ENCODE measurements at places on chromosomes 7 and 10.

GRCh38 chr10:97006364-97006763 lies 174.3 kb downstream of the LCOR start:
- DNase-seq: no peak

DNA sequence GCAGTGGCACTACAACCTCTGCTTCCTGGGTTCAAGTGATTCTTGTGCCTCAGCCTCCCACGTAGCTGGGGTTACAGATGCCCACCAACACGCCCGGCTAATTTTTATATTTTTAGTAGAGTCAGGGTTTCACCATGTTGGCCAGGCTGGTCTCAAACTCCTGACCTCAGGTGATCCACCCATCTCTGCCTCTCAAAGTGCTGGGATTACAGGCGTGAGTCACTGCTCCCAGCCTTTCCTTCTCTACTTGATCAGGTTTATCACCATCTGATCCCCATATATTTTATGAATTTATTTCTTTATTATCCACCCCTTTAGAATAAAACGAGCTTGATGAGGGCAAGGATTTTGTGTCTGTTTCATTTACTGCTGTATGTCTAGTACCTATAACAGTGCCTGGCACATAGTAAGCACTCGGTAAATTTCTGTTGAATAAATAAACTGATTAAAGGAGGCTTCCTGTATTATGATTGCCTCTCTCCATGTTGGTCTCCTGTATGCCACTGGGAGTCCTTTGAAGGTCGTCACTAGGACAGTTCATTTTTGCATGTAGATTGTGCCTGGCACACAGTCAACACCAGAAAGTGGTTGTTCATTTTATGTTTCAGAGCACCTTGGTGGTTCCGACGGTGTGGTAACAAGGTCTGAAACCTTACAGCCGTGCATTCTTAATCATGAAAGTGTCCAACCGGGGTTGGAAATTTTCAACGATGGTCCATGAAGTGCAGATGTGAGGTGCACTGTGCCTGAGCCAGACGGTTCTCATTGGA lies 9.6 kb upstream of the EIF3A start:
- no peak for DNase-seq

DNA sequence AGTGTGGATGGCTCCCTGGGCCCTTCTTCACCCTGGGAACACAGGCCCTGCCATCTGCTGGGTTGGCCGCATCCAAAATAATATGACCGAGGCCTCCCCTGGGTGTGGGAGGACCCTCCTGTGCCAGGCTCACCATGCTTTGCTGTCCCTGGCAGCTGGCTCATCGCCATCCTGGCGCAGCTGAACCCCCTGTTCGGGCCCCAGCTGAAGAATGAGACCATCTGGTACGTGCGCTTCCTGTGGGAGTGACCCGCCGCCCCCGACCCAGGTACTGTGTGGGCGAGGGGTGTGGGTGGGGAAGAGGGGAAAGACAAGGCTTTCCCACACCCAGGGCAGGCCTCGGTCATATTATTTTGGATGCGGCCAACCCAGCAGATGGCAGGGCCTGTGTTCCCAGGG lies 4.8 kb downstream of the ATP6V0E2 start:
- DNase-seq: no peak

- DNase-seq: no peak
Observed at GRCh38 chr10:71864911-71865361, 13.9 kb upstream of the PSAP start.

DNA sequence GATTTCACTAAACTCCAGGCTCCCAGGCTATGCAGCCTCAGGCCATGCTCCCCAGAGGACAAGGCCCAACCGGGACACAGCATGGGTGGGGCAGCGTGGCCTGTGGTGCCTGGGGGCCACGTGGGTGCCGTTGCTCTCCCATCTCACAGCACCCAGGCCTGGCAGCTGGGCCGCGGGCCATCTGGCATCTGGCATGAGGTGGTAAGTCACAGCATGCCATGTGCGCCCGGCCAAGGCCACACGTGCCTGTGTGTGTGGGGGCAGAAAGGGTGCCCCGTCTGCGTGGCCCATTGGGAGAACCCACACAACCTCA lies 204.1 kb downstream of the EBF3 start:
- DNase-seq: no peak

- DNase-seq: no peak
Observed at GRCh38 chr10:11602919-11603523, 8.4 kb downstream of the USP6NL start.

DNA sequence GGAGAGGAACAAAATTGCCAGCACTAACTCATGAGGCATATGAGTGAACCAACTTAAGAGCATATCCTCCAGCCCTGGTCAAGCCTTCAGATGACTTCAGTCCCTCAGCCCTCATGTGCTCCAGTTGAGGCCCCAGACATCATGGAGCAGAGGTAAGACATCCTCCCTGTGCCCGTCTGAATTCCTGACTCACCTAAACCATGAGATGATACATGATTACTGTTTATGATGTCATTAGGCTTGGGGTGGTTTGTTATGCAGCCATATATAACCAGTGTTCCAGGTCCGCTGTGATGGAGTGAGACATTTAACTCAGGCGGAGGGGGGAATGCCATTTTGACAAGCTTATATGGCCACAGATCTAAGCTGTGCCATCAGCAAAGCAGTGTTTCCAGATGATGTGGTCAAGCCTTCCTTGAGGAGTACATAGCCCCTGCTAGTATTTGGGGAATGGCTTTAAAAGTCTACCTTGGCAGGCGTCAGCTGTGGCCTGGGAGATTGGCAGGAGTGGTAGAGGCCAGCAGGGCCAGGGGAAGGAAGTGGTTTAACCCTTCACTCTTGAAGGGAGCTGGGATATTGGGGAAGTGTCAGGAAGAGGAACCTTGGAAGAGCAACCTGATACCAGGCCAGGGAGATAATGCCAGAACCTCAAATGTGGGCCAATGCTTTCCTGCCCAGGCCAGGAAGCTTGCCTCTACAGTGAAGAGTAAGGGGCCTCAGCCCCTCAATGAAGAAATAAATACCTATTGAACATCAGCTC lies 343.0 kb upstream of the PODXL start:
- DNase-seq: no peak

DNA sequence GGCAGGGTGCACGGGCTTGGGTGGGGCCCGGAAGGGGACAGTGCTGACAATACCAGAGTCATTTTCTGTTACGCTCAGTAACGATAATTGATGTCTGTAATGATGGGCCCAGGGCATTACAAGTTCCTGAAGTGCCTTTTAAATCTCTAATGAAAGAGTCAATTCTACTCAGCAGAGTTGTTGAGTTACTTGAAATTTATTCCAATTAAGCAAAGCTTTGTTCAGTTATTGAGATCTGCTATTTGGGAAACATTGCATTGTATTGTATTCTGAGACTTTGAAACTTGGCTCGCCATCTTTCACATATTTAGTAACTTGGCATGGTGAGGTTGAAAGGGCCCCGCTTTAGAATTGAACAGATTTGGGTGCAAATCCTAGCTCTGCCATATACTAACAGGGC lies 34.7 kb downstream of the MINDY4 start:
- DNase-seq: no peak

DNA sequence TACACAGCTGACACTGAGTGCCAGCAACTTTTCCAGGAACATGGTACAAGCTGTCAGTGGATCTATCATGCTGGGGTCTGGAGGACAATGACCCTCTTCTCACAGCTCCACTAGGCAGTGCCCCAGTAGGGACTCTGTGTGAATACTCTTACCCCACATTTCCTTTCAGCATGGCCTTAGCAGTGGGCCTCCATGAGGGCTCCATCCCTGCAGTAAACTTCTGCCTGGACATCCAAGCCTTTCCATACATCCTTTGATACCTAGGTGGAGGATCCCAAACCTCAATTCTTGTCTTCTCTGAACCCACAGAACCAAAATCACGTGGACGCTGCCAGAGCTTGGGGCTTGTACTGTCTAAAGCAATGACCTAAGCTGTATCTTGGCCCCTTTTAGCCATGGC lies 116.8 kb downstream of the IQUB start:
- DNase-seq: no peak

DNA sequence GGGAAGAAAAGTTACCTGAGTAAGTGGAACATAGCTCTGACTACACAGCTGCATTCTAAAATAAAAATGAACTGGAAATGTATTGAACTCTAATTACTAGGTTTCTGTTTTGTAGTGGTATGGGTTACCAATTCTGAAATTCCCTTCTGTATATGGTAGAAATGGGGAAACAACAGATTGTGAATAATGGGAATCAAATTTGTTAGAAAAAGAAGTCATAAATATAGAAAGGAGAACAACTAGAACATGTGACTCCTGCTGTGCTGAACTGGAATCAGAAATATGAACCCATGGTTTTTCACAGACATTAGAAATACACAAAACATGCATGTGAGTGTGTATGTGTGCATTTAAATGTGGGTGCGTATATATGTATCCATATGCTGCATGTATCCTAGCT lies 27.0 kb downstream of the MCMBP start:
- no peak for DNase-seq

DNA sequence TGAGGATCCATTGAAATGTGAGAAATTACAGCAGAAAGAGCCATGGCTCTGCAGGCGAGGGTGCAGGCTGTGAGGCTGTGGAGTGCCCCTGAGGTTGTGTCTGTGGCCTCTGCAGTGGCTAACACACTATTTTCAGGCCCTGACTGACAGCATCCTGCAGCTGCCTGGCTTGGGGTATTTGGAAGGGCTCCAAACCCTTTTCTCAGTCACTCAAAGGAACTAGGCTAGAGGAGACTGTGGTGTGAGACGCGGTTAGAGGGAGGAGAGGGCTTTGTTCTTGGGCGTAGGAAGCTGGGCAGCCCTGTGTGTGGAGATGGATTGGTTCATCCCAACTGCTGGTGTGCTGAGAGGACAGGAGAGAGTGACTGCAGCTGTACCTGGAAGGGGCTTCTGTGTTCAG lies 134.9 kb downstream of the RAMP3 start:
- no peak for DNase-seq

- DNase-seq: no peak
Observed at GRCh38 chr7:136036336-136036735, 59.2 kb upstream of the MTPN start.

GRCh38 chr10:12614177-12614995 lies 265.0 kb downstream of the CAMK1D start:
- no peak for DNase-seq

DNA sequence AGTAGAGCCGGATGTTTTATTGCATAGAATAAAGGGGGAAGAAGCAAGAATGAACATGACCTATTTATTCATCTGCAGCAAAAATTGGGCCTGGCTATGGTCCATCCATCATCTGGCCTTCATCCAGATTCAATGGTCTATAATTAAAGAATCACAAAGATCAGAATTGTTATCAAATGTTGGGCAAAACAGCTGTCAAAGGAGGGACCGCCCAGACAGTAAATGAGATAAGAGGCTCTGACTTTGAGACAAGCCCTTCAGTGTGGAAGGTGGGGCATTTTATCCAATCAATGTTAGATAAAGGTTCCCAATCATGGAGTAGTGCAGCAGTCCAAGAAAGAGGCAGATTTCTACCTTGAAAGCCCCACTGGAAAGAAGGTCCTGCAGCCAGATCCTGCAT lies 153.5 kb downstream of the PARD3 start:
- DNase-seq: no peak

DNA sequence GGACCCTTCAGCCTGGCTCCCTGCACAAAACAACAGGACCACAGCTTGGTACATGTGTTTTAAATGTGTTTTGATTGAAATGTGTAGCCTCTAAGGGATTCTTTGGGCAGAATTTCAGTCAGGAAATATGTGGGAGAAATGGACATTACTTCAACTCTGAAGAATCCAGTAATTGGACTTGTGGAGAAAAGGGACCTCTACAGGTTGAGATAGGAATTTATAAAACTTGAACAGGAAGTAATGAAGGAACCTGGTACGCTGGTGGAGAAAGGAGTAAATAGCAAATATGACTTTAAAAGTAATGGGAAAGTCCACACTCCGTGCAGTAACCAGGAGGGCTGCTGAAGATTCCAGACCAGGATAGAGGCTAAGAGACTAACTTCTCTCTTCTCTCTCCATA lies 220.5 kb downstream of the LHFPL3 start:
- no peak for DNase-seq

GRCh38 chr7:69871886-69872569 lies 273.8 kb downstream of the AUTS2 start:
- no peak for DNase-seq

DNA sequence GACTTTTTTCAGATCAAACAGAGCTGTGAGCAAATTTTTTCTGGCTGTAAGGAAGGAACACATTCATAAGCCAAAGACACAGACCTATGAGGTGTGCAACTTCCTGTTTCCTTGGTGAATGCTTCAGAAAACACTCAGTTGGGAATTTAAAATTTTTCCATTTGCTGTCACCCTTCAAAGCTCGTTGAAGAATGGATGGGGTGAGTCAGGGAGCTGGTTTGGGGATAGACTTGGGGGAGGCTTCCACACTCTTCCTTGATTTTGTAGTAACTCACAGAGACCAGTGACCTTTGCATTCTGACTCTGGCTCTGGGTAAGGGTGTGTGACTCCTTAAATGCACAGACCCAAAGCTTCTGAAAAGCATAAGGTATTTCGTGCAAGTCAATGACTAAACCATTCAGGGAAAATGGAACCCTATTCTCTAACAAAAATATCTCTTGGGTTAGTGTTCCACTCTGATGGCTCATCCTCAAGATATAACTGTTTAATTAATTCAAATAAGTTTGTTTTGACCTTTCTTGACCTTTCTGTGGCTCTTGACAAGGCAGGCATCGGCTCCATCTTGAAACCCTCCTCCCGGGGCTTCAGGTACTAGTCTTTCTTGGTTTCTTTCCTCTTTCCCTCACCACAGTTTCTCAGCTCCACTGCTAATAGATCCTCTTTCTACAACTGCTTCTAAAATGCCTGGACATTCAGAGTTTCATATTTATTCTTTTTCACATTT lies 227.8 kb upstream of the INHBA start:
- no peak for DNase-seq

GRCh38 chr7:17326378-17326777 lies 27.9 kb downstream of the AHR start:
- DNase-seq: no peak

DNA sequence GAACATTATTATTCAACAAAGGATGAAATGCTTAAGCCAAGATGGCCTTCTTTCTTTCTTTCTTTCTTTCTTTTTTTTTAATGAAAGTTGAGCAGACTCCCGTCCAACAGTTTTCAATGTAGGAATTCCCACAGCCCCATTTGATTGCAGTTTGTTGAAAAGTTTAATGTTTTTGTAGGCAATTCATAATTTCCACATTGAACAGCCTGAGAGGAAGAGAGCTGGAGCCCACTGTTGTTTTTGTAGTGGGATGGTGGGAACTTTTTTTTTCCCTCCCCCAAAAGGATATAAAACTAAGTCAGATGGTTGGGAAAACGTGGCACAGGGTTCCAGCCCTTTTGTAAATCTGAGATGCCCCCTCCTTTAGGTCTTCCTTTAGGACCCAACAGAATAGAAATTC lies 86.6 kb downstream of the TCF7L2 start:
- no peak for DNase-seq

DNA sequence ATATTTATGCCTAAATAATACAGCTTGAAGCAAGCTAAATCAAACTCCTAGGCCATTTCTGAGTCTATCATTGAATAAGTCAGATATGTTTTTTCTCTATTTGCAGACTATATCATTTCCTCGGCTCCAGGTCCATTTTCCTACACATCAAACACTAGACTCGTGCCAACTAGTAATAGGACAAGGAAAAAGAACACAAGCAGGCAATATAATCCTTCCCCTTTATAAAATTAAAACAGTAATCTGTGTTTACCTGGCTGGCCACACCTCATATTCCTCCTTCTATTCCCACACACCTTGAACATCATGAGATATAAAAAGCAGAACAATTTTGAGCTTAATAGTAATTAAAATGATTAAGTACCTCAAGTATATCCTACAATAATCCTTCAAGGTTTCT lies 325.7 kb downstream of the TFEC start:
- DNase-seq: no peak

Data from AG04450 (cell line).